Stimulated activated CD8-positive, alpha-beta memory T cell treated with anti-CD3 and anti-CD28 coated beads, Interleukin-4, amount 100 ng/mL, for 1 hour (primary cell): ENCODE measurements at places on chromosomes 11 and 22.

DNA sequence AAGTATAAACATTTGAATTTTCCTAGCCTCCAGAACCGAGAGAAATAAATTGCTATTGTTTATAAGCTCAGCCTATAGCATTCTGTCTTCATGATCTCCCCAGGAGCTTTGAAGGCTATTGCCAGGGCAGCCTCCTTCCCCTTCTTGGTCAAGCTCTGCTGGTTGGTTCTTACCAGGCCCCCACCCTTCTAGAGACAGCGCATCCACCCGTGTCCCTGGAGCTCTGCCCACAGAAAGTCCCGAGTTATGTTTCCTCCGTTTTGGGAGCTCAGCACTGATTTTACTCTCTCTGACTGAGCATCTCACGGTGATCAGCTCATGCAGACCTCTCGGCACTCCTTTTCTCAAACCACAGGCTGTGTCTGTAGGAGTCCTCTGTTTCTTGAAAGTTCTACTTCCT is 123.8 kb upstream of the SORL1-AS1 start:
- no peak for DNase-seq

DNA sequence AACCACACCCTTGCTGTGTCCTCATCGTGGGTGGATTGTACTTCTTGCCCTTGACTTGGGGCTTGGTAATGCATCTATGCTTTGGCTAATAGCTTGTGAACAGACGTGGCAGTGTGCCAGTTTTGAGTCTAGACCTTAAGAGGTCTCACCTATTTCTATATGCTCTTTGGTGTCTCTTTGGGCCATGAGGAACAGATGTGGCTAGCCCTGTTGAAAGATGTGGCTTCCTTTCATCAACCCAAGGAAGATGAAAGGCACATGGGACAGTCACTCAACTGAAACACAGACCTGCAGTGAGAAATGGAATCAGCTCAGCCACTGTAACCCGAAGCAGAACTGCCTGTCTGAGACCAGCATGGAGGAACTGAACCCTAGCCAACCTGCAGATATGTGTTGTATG is 7.9 kb upstream of the NELL1 start:
- no peak for DNase-seq

DNA sequence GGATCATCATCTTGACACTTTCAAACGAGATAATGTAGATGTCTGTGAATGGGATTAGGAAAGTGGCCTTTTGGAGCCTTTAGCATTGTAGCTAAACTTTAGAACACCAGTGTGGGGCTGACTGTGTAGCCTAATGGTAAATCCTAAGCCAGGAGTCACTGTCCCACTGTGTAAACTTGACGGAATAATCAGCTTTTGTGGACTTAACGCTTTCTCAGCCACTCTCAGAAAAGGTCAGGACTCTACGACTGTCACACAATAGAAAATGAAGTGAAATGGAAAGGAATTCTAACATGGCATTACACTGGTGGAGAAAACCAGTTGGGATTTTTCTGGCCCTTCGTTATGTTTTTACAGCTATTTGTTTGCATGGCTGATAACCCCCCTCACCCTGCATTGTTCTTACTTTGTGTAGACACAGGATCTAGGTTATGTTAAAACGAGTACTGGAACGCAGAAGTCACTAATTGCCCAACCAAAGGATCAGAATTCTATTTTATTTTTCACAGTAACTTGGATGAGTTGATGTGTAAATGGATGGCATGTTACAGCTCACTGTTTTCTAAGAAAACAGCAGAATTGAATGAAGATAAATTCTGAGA is 22.0 kb upstream of the GRAMD1B start:
- DNase-seq = no peak

DNA sequence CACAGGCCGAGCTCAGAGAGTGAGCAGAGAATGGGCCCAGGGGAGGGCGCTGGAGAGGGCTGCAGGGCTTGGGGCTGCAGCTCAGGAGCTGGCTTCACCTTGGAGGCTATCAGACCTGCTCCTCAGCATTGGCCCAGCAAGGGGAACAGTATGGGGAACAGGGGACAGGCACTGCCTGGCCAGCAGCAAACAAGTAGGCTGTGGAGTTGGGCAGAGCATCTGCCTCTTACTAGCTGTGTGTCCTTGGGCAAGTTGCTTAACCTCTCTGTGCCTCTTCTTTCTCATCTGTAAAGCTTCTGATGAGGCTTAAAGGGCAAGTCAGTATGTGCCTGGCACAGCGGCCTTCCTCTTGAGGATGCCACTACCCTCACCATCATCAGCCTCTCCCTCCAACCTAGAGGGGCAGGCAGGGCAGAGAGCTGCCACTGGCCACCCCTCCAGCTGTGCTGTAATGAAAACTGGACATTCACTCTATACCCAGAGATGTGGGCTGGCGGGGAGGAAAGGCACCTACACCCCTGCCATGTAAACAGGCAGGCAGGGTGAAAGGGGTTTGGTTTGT is 7.5 kb upstream of the CDKN1C start:
- DNase-seq = no peak

DNA sequence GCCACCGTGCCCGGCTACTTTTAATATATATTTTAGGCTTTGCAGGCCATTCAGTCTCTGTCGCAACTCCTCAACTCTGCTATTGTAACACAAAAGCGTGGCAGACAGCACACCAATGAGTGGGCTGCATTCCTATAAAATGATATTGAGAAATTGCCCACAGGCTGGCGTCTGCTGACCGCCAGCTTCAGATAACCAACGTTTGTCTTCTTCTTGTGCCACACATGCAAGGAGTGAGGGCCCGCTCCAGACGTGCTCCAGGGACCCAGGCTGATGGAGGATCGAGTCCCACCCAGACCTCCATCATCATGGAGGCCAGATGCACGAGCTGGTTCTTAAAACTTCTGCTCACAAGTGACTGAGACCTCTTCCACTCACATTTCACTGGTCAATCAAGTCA is 35.4 kb upstream of the LINC01488 start:
- DNase-seq = no peak

DNA sequence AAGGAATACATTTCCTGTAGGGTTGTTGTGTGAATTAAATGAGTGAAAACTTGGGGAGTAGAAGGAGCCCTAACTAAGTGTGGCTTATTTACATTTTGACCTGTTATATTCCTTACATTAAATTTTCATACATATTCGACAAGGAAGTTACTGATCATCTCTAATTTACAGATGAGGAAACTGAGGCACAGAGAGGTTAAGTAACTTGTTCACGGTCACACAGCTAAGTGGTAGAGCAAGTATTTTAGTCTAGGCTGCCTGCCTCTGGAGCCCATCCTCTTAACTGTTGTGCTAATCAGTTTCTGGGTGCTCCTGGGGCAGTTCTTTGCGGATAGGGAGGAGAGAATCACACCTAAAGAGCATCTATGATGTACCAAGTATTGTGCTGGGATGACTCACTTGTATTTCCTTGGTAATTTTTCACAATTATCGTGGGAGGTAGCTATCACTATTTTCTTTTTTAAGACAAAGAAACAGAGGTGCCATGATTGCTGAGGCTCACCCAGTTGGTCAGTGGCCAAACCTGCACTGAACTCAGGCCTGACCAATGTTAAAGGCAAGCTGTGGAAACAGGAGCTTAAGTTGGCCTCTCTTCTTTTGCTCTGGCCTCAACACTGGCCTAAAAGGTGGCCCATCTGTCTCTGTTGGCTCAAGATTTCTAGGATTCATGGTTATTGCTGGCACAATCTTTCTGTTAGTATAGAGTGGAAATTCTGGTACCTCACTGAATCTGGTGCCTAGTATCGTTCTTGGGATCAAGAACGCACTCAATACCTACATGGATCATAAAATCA is 2.9 kb upstream of the ELF5 start:
- DNase-seq = no peak

- no peak for DNase-seq
These were observed 125.9 kb upstream of the SYT13 start for GRCh38 chr11:45412051-45412471.

GRCh38 chr11:87081358-87081757 is 43.6 kb downstream of the TMEM135 start:
- DNase-seq = no peak

- DNase-seq = no peak
These were observed 72.7 kb downstream of the WNT7B start for GRCh38 chr22:45904236-45904635.

GRCh38 chr22:29054251-29054767 is 7.3 kb downstream of the C22orf31 start:
- DNase-seq = no peak

DNA sequence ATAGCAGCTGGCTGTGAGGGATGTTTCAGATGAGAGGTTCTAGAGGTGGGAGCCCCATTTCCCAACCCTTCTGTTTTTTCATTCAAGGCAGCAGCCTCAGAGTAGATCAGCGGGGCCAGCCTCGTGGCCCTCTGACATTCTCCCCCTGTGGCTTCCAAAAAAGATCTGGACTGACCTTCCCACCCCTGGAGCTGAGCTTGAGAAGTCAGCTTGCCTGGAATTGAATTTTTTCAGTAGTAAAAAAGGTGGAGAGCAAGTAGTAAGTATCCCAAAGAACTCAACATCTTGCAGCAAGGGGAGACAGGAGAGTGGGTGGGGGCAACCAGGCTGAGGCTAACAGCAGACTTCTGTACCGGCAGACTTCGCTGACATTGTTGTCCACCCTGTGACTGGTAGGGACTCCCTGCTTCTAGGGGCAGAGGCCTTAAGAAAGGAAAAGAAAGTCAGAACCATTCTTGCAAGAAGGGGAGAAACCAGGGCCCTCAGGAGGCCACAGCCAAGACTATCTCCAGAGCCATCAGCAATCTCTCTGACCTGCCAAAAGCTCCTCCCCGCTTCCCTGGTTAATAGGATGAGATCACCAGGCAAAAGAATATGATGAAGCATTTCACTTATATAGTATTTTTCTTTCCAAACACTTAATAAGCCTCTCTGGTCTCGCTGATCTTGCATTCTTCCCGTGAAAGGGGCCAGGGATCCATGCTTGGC is 2.0 kb upstream of the GRIK4 start:
- no peak for DNase-seq

- DNase-seq = no peak
These were observed 15.3 kb downstream of the TTC12 start for GRCh38 chr11:113329725-113330124.

GRCh38 chr22:40400159-40400558 is 29.8 kb downstream of the SGSM3 start:
- no peak for DNase-seq

DNA sequence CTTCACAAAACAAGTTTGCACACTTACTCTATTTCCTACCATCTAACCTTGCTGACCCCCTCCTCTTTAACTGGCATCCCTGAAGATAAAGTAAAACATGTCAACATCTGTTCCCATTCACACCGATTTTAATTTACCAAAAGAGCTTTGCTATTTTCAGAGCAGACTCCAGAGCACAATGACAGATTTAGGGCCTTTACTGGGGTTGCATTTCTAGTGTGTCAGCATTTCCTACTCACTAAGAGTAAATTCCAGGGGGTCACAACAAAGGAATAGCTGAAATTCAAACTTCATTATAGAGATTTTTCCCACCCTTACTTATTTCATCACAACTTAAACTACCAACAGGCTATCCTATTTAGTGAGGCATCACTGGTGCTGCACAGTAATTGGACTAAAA is 60.8 kb downstream of the SOX6 start:
- no peak for DNase-seq

DNA sequence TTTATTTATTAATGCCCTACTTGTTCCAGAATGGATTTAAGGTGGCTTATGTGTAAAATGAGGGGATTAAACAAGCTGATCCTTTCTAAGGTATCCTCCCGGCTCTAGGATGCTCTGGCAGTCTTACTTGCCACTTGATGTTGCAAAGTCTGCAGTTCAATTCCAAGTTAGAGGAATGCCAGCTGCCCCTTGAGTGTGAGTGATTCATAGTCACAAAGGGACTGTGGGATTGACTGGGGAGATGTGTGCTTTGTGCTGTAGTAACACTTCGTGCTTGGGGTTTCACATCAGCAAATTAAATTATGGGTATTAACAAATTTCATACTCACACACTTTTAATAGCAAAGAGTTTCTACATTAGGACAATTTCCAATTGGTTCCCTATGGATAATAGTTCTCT is 550.8 kb upstream of the CADM1 start:
- no peak for DNase-seq

- no peak for DNase-seq
These were observed 179.0 kb upstream of the LARGE1 start for GRCh38 chr22:34099278-34099677.

DNA sequence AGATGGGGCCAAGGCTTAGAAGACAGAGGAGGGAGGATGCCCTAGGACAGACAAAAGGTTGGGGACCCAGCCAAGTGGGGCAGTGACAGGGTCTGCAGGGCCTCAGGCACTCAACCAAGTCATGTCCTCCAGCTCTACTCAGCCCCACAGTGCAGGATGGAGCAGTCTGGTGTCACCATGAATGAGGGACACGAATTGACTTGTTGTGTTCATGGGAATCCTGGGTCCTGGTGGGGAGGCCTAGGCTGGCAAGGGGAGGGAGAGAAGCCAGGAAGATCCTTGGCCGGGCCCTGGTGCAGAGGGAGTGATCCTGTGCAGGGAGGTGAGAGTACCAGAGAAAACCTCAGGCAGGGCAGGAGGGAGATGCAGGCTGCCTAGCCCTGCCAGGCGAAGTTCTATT is 12.0 kb downstream of the P2RY6 start:
- no peak for DNase-seq

- DNase-seq = no peak
These were observed 1.7 kb downstream of the CHST1 start for GRCh38 chr11:45663486-45664375.

DNA sequence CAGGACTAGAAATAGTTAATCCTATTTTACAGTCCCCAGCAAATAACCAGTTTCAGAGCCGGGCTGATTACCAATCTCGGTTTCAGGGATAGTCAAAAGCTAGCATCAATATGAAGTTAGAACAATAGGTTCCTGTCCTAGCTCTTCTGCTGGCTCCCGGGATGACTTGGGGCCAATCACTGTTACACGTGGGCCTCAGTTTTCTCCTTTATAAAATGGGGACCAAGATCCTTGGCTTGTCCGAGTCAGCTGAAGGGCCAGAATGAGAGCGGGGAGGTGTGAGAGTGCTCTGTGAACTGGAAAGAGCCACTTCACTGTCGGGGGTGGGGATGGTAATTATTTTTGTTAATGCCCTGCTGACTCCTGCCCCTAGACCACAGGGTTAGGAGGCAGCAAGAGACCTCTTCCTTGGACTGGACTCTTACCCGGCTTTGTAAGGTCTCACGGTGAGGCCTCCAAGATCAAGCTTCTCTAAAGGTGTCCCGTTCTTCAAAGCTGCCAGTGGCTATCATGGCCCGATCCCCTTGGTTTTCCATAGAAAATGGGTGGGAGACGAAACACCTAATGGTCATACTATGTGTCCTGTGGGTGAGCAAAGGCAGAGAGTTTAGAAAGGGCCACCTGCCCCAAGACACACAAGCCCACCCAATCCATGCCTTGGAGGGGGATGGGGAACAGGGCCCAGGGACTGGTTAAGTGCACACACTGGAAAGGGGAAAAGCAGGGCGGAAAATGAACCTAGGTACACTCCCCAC is 1.4 kb downstream of the UCP2 start:
- DNase-seq = no peak

- no peak for DNase-seq
These were observed 10.0 kb upstream of the ANKRD13D start for GRCh38 chr11:67278939-67279588.

DNA sequence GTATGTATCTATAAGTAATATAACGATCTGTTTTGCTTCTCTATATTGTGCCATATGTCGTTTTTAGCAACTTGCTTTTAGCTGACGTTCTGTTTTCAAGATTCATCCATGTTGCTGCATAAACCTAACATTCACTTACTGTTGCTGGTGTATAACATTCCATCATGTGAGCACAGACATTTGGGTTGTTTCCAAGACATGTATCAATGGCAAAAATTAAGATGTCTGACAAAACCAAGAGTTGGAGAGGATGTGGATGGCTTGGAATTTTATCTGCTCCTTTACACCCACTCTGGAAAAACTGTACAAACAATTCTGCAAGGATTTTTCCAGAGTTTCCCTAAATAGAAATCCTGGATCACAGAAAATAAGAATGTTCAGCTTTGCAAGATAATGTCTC is 40.9 kb downstream of the DGCR2 start:
- DNase-seq = no peak
